Esophagus muscularis mucosa (tissue), 4 donors: ENCODE measurements at places on chromosomes 13 and 19.
A peak's percentile ranks its signal among the peaks of the same experiment; 100 is the strongest.

DNA sequence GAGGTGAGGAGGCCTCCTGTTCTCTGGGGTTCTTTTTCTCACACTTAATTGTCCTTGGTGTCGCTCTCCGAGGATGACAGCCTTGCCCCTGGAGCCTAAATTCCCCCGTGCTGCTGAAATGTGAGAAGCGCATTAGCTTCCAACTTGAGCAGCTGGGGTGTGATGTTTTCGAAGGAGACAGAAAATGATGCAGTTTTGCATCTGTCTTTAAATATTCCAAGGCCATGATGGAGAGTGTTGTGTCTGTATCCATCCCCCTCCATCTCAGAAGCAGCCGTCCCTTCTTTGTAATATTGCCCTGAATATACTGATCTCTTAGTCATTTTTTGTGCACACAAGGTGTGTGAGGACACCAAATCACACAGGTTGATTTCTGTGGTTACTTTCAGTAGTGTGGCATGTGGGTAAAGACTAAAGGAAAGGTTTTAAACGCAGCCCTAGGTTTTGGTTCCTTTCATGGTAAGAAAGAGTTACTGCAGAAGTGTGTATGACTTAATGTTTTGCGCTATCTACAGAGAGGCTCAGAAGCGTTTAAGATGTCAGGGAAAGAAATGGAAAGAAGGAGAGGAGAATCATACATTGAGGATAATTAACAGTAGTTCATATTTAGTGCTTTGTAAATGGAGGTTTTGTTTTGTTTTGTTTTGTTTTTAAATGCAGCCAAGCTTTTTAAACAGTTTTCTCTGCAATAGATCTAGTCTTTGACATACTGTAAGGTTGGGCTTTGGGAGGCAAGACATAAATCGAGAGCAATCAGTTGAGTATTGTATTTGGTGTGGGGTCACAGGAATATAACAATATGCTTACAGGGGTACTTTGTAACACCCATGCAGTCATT lies 1.6 kb downstream of the NBEA start:
- peak overlapping the region; percentile 88 for H3K27ac ChIP-seq
- DNase-seq, result no peak
- H3K27me3 ChIP-seq, result no peaks in the 10 kb centered on the region

GRCh38 chr13:91817250-91817649 lies 418.8 kb downstream of the GPC5 start:
- DNase-seq, result no peak
- no peaks in the 10 kb centered on the region for H3K4me1 ChIP-seq
- H3K27ac ChIP-seq, result no peak overlapping the region
- H3K4me3 ChIP-seq, result no peak overlapping the region

DNA sequence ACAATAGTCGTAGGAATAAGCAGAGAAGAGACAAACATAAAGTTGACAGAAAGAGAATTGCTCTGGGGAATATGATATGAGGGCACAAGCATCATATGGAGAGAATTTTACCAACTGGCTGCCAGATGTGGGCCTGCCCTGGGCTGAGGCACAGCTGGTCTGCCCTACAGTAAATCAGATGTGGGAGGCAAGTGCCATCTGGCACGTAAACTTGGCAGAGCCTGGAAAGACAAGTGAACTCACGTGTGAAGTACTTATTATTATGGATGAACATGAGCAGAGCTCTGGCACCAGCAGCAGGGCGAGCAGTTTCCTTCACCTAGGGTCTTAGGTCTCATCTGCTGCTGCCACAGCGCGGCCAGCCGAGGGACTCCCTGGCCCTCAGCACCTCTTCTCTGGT lies 20.6 kb downstream of the PCDH8 start:
- no peaks in the 10 kb centered on the region for H3K36me3 ChIP-seq
- DNase-seq, result peak; percentile 70
- H3K4me1 ChIP-seq, result no peaks in the 10 kb centered on the region

DNA sequence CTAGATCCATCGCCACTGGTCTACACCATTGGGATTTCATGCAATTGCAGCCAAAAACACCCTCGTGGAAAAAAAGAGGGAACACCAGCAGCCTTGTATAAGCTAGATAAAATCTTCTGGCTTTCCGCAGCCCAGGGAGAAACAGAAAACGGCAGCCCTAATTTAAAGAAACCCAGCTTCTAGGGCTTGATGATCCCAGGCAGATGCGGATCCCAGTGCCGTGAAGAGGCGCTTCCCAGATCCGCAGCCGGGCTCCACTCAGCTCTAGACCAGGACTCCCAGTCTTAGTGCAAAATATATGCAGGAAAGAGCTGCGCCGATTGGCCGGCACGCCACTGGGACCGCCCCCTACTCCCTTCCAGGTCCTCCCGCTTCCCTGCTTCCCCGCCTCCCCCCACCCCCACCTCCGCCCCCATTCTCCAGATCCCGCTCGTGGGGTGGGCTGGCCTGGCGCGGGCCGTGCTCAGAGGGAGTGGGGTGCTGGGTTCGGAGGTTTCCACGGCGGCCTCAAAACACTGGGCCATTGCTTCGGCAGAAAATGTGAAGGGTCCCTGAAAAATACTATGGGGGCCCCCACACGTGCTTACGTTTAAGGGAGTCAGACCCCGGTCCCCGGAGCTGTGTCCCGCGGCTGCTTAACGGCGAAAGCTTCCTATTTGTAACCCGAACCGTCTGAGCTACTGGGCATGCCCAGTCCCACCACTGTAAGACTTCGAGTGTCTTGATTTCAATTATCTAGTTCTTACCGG lies 63.1 kb downstream of the SERP2 start:
- peaks cover 16% of the 10 kb centered on the region for H3K36me3 ChIP-seq
- peak overlapping the region; percentile 90 for H3K27ac ChIP-seq
- DNase-seq, result peak; percentile 99
- H3K4me3 ChIP-seq, result peak overlapping the region; percentile 61
- peaks cover 47% of the 10 kb centered on the region for H3K4me1 ChIP-seq
- H3K27me3 ChIP-seq, result no peaks in the 10 kb centered on the region

DNA sequence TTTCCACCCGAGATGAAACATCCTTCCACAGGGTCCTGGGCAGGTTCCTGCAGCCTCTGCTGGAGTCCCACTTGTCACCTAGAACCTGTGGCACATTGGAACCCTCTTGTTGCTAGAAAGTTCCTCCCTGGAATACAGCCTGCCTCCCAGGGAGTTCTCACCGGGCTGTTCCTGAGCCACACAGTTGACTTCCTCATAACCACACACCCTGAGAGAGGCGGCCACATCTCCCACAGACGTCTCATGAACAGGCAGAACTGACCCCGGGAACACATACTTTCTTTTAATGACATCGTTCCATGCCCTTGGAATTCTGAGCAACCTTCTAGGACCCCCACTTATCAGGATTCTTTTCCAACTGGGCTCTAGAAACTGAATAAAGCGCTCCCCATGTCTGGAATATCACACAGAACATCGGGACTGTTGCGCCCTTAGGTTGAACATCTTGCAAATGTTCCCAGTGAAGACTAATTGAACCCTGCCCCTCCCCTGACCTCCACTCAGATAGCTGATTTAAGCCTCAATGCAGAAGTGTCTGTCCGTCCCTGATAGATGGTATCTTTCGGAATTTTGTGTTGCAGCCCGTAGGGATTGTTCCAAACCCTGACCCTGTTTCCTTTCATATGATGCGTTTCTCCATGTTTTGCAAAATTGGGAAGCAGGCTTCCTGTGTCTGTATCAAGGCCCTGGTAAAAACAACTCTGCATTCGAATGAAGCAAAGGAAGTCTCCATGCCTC lies 91.1 kb downstream of the RAB20 start:
- H3K4me1 ChIP-seq, result peaks cover 16% of the 10 kb centered on the region
- no peak overlapping the region for H3K4me3 ChIP-seq
- peaks cover 98% of the 10 kb centered on the region for H3K36me3 ChIP-seq
- H3K27ac ChIP-seq, result peak overlapping the region; percentile 60
- H3K27me3 ChIP-seq, result no peaks in the 10 kb centered on the region
- no peak for DNase-seq

- peaks cover 34% of the 10 kb centered on the region for H3K27me3 ChIP-seq
- no peak for DNase-seq
- no peak overlapping the region for H3K4me3 ChIP-seq
- peaks cover 7% of the 10 kb centered on the region for H3K4me1 ChIP-seq
- H3K27ac ChIP-seq, result no peak overlapping the region
These were observed 3.0 kb upstream of the NCCRP1 start for GRCh38 chr19:39193803-39194202.

DNA sequence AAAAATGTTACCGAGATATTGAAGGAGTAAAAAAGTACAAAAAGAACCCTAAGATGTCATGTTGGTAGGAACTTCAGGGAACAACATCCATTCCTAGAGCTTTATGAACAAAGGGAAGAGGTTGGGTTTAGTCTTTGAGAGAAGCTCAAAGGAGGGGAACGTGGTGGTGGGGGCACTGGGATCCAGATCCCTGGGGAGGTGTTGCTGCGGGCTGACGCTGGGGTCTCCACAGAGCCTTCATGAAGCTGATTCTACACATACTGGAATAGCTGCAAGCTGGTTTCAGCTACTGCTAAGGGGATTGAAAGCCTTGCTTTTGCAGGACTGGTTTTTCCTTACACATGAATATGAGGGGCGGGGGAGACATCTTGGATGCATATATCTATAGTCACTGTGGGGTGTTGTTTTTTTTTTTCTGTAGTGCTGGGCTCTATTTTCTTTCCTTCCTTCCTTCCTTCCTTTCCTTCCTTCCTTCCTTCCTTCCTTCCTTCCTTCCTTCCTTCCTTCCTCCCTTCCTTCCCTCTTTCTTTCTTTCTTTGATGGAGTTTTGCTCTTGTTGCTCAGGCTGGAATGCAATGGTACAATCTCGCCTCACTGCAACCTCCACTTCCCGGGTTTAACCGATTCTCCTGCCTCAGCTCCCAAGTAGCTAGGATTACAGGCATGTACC lies 6.5 kb upstream of the MZF1 start:
- peaks cover 46% of the 10 kb centered on the region for H3K4me1 ChIP-seq
- H3K36me3 ChIP-seq, result peaks cover 28% of the 10 kb centered on the region
- no peak for DNase-seq
- peak overlapping the region; percentile 82 for H3K27ac ChIP-seq
- H3K27me3 ChIP-seq, result no peaks in the 10 kb centered on the region

GRCh38 chr19:33261511-33262189 lies 36.0 kb upstream of the SLC7A10 start:
- H3K27ac ChIP-seq, result no peak overlapping the region
- H3K36me3 ChIP-seq, result no peaks in the 10 kb centered on the region
- no peak overlapping the region for H3K4me3 ChIP-seq
- DNase-seq, result no peak

DNA sequence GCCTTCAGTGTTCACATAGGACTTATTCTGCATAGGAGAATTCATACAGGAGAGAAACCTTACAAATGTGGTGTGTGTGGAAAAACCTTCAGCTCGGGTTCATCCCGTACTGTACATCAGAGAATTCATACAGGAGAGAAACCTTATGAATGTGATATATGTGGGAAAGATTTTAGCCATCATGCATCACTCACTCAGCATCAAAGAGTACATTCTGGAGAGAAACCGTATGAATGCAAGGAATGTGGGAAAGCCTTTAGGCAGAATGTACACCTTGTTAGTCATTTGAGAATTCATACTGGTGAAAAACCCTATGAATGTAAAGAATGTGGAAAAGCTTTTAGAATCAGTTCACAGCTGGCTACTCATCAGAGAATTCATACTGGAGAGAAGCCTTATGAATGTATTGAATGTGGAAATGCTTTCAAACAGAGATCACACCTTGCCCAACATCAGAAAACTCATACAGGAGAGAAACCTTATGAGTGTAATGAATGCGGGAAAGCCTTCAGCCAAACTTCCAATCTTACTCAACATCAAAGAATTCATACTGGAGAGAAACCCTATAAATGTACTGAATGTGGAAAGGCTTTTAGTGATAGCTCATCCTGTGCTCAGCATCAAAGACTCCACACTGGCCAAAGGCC lies 13.4 kb upstream of the ZFP28 start:
- no peak for DNase-seq
- H3K4me1 ChIP-seq, result no peaks in the 10 kb centered on the region
- H3K27me3 ChIP-seq, result no peaks in the 10 kb centered on the region
- no peak overlapping the region for H3K4me3 ChIP-seq

- DNase-seq, result no peak
- H3K36me3 ChIP-seq, result no peaks in the 10 kb centered on the region
- no peaks in the 10 kb centered on the region for H3K27me3 ChIP-seq
These were observed 89.5 kb upstream of the RFC3 start for GRCh38 chr13:33728271-33729037.

- H3K4me3 ChIP-seq, result no peak overlapping the region
- no peaks in the 10 kb centered on the region for H3K36me3 ChIP-seq
- peak; percentile 82 for DNase-seq
- H3K27ac ChIP-seq, result no peak overlapping the region
- H3K27me3 ChIP-seq, result no peaks in the 10 kb centered on the region
These were observed 47.9 kb upstream of the C13orf42 start for GRCh38 chr13:51158880-51159518.

- no peaks in the 10 kb centered on the region for H3K27me3 ChIP-seq
- H3K4me3 ChIP-seq, result no peak overlapping the region
- H3K27ac ChIP-seq, result no peak overlapping the region
- no peaks in the 10 kb centered on the region for H3K36me3 ChIP-seq
- no peaks in the 10 kb centered on the region for H3K4me1 ChIP-seq
These were observed 335.3 kb upstream of the ZNF507 start for GRCh38 chr19:32010071-32010470.

- no peak overlapping the region for H3K27ac ChIP-seq
- peaks cover 6% of the 10 kb centered on the region for H3K36me3 ChIP-seq
- no peaks in the 10 kb centered on the region for H3K27me3 ChIP-seq
- peaks cover 30% of the 10 kb centered on the region for H3K4me1 ChIP-seq
- H3K4me3 ChIP-seq, result no peak overlapping the region
- no peak for DNase-seq
These were observed 63.5 kb downstream of the TSHZ3 start for GRCh38 chr19:31285744-31286143.

DNA sequence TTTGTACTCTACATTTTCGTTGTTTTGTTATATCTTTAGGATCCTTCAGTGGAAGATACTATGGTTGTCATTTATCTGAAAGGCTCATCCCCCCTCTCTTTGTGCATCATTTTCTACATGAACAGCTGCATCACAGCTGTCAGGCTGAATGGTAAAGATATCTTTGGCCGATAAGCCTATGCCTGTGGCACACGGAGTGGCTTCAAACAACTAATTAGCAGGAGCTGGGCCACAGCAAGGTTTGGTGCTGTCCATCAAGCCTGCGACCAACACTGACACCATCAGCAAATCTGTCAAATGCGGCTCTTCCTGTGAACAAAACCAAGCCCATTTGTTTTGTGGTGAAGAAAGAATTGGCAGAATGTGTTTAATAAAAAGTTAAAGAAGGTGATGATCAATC lies 334.4 kb downstream of the PCDH9 start:
- H3K27me3 ChIP-seq, result no peaks in the 10 kb centered on the region
- H3K36me3 ChIP-seq, result no peaks in the 10 kb centered on the region
- H3K4me3 ChIP-seq, result no peak overlapping the region
